NCI-H446 (cell line): ENCODE measurements at places on chromosomes 16 and 17.

GRCh38 chr17:1673041-1673785 lies 11.5 kb downstream of the PRPF8 start:
- DNase-seq, result no peak

- no peak for DNase-seq
Observed at GRCh38 chr17:73695035-73695738, 50.9 kb upstream of the SDK2 start.

GRCh38 chr16:10752843-10753523 lies 9.3 kb downstream of the NUBP1 start:
- DNase-seq, result no peak

- no peak for DNase-seq
Observed at GRCh38 chr17:8941520-8941919, 24.0 kb downstream of the PIK3R5 start.

DNA sequence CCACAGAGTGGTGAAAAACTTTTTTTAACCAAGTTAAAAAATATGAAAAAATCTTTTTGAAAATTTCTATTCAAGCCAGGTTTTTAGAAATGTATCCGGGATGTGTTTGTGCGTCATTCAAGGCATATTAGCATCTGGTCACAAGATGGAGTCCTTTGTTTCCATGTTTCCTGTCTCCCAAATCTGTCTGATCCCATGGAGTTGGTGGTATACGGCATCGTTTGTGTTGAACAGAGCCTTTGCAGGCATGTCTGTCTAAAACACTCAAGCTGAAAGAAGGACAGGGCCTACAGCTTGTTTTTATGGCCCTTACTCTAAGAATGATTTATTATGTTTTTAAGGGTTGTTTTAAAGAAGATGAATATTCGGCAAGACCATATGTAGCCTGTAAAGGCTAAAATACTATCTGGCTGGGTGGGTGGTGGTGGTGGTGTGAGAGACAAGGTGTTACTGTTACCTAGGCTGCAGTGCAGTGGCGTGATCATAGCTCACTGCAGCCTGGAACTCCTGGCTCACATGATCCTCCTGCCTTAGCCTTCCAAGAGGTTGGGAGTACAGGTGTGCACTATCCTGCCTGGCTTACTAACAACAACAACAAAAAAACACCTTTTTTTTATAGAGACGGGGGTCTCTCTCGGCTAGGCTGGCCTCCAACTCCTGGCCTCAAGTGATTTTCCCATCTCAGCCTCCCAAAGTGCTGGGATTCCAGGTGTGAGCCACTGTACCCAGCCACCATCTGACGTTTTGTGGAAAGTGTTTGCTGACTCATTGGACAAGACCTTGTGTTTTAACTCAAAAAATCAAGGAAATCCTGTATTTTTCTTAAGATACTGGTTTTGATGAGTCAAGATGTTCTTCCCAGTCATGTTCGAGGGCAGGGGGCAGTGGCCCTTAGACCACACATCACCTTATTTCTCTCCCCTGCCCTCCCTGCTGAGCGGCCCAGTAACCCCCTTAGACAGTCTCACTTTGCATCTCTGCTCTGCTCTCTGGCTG lies 52.2 kb downstream of the NDE1 start:
- no peak for DNase-seq

GRCh38 chr17:78559749-78560368 lies 17.3 kb downstream of the DNAH17 start:
- DNase-seq, result no peak

GRCh38 chr17:68457168-68457538 lies at the start of gene WIPI1:
Gene WIPI1 (minus strand): TSS chr17:68457496. CDS start chr17:68457421, 75 bp downstream.
- no peak for DNase-seq

- no peak for DNase-seq
Observed at GRCh38 chr17:32525122-32525521, 38.3 kb downstream of the CDK5R1 start.
